Activated naive CD4-positive, alpha-beta T cell treated with anti-CD3 and anti-CD28 coated beads, Interleukin-2, amount 10 ng/mL, durations not matched to agents 7 days and 5 days (primary cell): ENCODE measurements at places on chromosomes 11 and 22.

GRCh38 chr22:44538051-44538450 lies 40.0 kb upstream of the RTL6 start:
- no peak for DNase-seq

GRCh38 chr11:74444173-74444826 lies 23.0 kb downstream of the KCNE3 start:
- no peak for DNase-seq

DNA sequence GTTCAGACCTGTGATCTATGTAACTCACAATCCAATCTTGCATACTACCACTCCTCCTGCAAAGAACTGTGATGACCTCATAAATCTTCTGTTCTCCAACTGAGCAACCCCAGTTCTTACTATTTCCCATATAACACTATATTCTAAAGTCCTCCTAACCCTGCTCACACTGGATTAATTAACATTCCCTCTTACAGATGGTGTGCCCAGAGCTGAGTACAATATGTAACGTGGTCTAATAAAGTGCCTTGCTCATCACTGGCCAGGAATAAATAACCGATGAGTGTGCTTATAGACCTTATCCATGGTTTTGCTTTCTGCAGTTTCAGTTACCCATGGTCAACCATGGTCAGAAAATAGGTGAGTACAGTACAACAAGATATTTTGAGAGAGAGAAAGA lies 28.6 kb downstream of the PRCP start:
- DNase-seq = no peak

GRCh38 chr11:9003573-9004182 lies at the start of gene NRIP3:
Gene NRIP3 (minus strand): TSS chr11:9004001. CDS start chr11:9003935, 66 bp downstream.
- DNase-seq = peak; percentile 84

DNA sequence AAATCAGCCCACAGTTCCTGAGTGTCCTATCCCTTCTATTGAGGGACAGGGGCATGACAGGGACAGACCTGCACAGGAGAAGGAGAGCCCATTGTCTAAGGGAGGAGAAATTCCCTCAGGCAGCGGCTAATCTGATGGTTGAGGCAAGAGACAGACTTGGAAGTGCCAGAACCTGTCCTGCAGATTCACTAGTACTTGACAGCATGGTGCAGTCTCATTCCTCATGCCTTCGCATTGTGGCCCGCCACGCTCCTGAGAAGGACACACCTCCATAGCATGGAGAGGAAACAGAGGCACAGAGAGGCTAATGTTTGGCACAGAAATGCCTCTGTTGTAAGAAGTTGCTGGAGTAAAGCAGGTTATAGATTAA lies 3.2 kb downstream of the P2RY6 start:
- DNase-seq = no peak

DNA sequence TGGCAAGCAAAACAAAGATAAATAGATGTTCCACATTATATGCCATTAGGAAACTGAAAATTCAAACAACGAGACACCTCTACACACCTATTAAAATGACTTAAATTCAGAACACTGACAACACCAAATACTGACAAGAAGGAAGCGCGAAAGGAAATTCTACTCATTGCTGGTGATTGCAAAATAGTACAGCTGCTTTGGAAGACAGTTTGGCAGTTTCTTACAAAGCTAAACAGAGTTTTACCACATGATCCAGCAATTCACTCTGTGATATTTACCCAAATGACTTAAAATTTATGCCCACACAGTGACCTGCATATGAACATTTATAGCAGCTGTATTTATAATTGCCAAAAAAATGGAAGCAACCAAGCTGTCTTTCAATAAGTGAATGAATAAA lies 232.6 kb downstream of the CASP12 start:
- no peak for DNase-seq
